ENCODE measurements at places on chromosomes 1 and 21. TPM values are rescaled to one million over a fixed set of nuclear protein-coding genes. Genes with fewer than 3 reads are reported as not detected.
A peak's percentile ranks its signal among the peaks of the same experiment; 100 is the strongest.

- DNase-seq = no peak
Observed at GRCh38 chr21:15617964-15618363, 111.8 kb upstream of the USP25 start.

DNA sequence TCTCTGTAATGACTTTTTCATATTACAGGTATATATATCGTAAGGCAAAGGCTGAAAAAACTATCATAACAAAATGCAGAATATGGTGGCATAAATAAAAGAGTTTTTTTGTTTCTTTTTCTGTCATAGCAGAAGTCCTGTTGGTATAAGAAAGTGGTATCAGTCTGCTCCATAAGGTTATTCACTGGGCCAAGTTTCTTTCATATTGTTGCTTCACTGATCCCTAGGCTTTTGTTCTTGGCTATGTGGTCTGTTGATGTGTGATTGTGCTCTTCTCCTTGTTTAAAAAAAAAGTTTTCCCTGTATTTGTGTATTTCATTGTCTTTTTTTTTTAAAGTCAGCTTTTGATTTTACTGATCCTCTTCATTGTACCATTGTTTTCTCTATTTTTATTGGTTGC, 26.0 kb downstream of the PTBP2 start:
- no peak for DNase-seq

- DNase-seq = peak; percentile 54
Observed at GRCh38 chr1:119968068-119968492, 71.8 kb upstream of the ADAM30 start.

The BARHL2 gene
- total RNA-seq = not detected

GRCh38 chr1:183227422-183228346, 41.6 kb downstream of the LAMC2 start:
- DNase-seq = peak; percentile 58

GRCh38 chr1:182633657-182634281, 29.6 kb upstream of the RGS16 start:
- no peak for DNase-seq

- DNase-seq = no peak
Observed at GRCh38 chr1:117897551-117897950, 31.9 kb downstream of the GDAP2 start.

The GUCA2A gene
- not detected for total RNA-seq

DNA sequence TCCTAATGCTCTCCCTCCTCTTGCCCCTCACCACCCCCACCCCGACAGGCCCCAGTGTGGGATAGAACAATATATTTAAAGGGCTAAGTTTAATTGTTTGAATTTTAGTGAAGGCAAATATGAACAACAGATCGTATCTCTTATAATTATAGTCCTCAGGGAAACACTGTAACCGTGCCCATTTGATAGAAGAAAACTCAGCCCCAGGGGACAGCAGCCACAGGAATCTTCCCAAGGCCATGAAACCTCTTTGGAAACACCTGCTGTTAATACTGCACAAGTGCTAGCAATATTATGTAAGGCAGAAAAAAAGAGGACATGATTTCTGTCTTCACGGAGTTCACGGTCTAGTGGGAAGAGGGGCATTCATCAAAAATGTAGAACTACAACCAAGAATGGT, 142.2 kb downstream of the URB2 start:
- no peak for DNase-seq

GRCh38 chr1:224881762-224882211, 47.7 kb upstream of the DNAH14 start:
- no peak for DNase-seq

GRCh38 chr1:18923756-18924211, 21.4 kb upstream of the ALDH4A1 start:
- DNase-seq = no peak

GRCh38 chr1:210218047-210218446, 14.5 kb upstream of the SERTAD4 start:
- DNase-seq = no peak

The KIF2C gene
- 1.00 TPM for total RNA-seq

- no peak for DNase-seq
Observed at GRCh38 chr1:86018283-86018923, 138.2 kb downstream of the COL24A1 start.

GRCh38 chr1:96374076-96374762, 347.4 kb upstream of the PTBP2 start:
- no peak for DNase-seq

The SNAPIN gene
- total RNA-seq = 57.2 TPM
